NCI-H187 (cell line): ENCODE measurements at places on chromosomes 1 and 21.

DNA sequence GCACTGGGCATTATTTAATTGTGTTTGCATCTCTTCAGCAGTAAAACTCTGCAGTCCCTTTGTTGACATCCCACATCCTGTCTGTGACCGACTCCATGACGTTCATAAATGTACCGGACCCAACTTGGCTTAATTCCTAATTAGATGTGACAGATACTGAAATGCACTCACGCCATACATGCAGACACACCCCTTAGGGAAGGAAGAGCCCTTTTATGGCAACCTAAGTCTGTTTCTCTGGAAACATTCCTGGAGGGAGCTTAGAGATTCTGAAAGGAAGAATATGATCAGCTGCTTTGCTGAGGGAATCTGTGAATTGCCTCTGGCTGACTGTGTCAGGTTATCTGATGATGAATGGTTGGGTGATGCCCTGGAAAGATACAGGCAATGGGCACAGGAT is 33.4 kb downstream of the ADAMTS5 start:
- DNase-seq: no peak

DNA sequence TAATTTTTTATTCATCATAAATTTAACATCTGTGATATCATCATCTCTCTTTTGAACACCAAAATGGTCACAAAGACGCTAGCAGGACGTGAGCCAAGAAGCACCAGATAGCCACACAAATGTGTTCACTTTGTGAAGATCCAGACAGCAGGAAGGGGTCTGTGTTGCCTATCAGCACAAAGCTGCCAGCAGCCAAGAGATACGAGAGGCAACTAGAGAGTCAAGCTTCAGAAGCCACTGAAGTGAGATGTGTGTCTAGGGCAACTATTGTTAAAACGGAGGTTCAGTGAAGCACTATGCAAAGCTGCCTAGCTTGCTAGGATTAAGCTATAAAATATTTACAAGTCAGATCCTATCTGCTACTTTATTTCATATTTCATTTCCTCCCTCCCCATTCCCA is 45.3 kb downstream of the NDC1 start:
- DNase-seq: no peak

- DNase-seq: no peak
Observed at GRCh38 chr1:118986555-118987467, 1.3 kb downstream of the TBX15 start.

DNA sequence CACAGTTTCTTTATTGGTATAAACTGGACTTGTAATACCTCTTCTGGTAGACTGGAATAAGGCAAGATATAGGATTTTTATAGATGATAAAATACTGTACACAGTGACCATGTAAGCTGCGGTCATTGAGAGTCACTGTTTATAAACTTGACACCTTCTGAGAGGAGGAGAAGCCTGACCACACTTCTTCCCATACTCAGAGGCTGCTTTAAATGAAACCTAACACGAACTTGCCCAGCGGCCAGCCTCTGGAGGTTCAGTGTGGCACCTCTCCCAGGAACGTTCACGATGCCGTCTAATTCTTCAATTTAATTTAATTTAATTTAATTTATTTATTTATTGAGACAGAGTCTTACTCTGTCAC is 22.5 kb downstream of the MTARC1 start:
- no peak for DNase-seq

- no peak for DNase-seq
Observed at GRCh38 chr21:32520875-32521735, 64.2 kb downstream of the TCP10L start.

DNA sequence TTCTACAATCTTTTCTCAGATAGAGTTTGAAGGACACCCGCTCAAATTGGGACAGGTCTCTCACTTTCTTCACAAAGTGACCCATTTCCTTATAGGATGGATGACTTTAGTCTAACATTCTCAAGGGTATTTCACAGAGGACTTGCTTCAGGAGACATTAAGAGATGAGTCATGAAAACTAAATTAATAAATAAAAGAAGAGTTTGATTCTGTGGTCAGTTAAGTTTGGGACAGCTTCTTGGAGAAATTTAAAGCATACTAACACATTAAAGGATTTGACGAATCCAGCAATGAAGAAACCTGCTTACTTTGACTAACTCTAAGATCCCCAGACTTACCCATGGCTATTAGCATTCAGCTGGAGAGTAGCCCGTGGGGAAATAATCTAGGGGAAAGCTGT is 95.6 kb upstream of the RAB3GAP2 start:
- no peak for DNase-seq

GRCh38 chr1:89692601-89693521 is 59.9 kb downstream of the LRRC8C start:
- no peak for DNase-seq

DNA sequence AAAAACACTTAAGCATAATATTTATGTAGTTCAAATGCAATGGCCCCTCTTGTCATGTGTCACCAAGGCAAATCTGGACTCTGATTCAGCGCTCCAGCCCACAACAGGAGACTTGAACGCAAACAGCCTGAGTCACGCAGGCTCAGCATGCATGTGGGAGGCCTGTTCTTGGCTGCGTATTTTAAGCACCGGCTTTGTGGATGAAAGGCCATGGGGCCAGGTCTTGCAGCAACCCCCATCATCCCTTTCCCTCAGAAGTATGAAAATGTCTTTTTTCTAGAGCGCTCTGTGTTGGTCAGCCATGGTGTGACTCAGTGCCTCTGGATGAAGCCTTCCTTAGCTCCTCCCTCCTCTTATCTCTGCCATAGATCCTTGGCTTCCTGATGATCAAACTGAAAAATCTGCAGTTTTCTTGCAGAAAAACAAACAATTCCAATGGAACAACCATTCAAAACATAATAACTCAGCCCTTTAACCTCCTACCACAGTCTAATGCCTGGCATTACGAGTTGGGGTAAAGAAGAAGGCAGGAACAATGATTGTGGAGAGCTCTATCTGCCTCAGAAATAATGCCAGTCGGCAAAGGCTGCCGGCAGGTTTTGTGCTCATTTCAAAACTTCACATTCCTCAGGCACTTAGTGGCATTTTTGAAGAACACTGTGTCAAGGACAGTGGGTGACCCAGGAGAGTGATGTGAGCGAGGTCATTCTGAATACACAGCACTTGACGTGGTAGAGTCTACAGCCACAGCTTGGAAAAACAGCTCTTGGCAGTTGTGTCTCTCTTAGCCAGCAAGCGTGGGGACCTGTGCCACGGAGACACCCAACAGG is 167.5 kb downstream of the CLIC6 start:
- no peak for DNase-seq

GRCh38 chr21:39633770-39634181 is 21.0 kb downstream of the B3GALT5 start:
- no peak for DNase-seq

DNA sequence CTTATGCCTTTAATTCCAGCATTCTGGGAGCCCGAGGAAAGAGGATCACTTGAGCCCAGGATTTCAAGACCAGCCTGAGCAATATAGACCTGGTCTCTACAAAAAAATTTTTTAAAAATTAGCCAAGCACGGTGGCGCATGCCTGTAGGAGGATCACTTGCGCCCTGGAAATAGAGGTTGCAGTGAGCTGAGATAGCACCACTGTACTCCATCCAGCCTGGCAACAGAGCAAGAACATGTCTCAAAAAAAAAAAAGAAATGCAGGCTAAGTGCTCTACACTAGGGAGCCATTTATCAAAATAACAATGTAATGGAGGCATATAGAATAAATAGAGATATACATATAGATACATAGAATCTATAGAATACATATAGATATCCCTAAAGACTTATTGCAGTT is 23.3 kb downstream of the CEPT1 start:
- no peak for DNase-seq

DNA sequence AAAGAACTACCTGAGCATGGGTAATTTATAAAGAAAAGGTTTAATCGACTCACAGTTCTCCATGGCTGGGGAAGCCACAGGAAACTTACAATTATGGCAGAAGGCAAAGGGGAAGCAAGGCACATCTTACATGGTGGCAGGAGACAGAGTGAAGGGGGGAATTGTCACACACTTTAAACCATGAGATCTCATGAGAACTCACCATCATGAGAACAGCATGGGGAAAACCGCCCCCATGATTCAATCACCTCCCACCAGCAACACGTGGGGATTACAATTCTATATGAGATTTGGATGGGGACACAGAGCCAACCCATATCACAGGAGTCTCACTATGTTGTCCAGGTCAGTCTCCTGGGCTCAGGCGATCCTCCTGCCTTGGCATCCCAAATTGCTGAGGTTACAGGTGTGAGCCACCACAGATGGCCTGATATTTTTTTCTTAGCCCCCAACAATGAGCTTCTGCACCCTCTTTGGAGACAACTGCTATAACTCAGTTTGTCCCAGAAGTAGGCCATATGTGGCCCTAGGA is 22.5 kb upstream of the MORC3 start:
- DNase-seq: no peak

- no peak for DNase-seq
Observed at GRCh38 chr1:57530206-57530910, 106.5 kb upstream of the DAB1 start.

- no peak for DNase-seq
Observed at GRCh38 chr1:172148213-172148612, 272.3 kb upstream of the C1orf105 start.

DNA sequence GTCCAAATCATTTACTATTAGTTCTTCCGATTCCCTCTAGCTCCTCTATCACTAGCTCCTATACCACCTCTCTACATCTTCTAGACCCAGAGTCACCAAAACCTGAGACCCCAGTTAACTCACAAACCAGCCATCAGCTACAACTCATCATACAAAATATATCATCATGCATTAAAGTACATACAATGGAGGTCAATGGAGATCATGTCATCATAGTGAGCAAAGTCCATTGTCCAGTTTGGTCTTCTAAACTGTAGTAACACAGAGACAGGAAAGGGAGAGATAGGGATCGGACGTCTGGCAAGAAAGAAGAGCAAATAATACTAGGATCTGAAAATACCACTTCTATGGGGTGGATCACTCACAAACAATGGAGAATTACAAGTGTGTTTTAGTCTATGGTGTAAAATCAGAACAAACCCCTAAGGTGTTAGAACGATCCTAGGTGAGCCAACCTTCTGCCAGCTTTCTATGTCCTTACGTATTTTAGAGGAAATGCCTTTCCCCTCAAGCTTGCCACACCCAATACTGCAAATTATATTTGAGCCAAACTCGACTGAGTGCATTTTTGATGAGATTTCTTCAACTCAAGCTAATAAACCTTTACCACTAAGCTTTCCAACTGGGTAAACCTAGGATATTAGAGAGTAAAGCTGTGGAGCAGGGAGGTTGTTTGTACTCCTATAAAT is 3.9 kb downstream of the ADIPOR1 start:
- DNase-seq: no peak

- no peak for DNase-seq
Observed at GRCh38 chr1:176471338-176472121, 8.6 kb downstream of the PAPPA2 start.

DNA sequence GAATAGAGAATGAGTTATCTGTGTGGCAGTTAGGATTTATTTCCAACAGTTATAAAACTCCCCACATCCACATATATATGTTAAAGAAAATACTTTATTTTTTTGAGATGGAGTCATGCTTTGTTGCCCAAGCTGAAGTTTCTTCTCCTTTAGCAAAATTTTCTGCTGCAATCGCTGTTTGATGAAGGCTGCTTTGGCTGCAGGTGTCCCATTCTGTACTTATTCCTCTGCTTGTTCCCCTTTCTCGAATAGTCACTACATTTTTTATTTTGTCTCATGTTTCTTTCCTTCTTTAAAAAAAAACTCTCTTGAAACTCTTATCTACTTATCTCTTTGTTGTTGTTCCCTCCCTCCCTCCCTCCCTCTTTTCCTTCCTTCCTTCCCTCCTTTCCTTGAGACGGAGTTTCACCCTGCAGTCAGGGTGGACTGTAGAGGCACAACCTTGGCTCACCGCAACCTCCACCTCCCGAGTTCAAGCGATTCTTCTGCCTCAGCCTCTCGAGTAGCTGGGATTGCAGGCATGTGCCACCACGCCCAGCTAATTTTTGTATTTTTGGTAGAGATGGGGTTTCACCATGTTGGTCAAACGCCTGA is 10.6 kb downstream of the OR2W3 start:
- DNase-seq: no peak

DNA sequence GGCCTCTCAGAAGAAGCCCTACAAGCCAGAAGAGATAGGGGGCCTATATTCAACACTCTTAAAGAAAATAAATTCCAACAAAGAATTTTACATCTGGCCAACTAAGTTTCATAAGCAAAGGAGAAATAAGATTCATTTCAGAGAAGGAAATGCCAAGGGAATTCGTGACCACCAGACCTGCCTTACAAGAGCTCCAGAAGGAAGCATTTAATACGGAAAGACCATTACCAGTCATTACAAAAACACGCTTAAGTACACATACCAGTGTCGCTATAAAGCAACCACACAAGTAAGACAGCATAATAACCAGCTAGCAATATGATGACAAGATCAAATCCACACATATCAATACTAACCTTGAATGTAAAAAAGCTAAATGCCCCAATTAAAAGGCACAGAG is 704.9 kb upstream of the CHRM3 start:
- DNase-seq: no peak

DNA sequence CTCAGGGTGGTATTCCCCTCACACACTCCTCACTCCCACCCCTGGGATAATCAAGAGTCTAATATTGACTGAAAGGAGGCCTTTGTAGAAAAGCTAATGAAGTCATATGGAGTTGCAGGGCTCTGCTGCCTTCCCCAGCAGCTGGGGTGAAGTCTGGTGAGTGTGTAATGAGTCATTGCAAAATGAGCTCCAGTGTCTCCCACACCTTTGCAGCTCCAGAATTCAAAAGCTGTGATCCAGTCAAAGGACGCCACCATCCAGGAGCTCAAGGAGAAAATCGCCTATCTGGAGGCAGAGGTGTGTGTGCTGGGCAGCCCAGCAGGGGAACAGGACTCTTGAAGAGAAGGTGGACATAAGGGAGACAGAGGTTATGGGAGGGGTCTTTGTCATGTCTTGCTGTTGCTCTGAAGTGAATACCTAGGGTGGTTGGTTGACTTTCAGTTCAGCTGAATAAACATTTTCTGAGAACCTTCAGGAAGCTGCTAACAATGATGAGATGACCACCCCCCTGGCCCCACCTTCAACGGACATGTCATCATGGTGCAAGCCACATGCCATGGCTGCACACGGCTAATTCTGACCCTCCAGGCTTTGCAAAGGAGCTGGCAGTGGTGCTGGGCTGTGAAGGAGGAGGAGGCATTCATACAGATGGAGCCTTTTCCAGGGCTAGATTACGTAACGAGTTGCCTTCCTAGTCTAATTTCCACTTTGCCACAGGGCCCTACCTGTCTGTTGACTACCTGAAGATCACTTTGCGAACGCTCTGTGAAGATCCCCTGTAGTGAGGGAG is 32.2 kb upstream of the SNX27 start:
- DNase-seq: no peak
